SK-N-SH treated with all-trans-retinoic acid at 6 μM for 48 hours (cell line): ENCODE measurements at places on chromosomes 12 and 14.
A peak's percentile ranks its signal among the peaks of the same experiment; 100 is the strongest.

- ATAC-seq: peak; percentile 96
These were observed 20.5 kb upstream of the ITPR2 start for GRCh38 chr12:26853303-26854030.

DNA sequence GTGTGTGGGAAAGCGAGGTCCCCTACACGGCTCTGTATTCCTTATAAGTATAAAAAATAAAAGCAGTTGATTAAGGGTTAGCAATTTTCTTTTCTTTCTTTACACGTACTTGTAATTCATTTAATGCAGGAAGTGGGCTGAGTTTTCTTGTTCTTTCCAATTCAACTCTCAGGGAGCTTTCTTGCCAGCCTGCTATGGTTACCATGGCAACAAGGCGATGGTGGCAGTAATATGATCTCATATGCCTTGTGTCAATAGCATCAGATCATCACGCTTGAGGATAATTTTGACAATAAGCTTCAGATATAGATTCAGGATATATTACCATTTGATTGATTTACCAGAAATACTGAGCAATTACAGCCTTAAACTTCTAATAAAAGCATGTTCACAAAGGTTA lies 466.5 kb downstream of the APAF1 start:
- ATAC-seq: no peak

DNA sequence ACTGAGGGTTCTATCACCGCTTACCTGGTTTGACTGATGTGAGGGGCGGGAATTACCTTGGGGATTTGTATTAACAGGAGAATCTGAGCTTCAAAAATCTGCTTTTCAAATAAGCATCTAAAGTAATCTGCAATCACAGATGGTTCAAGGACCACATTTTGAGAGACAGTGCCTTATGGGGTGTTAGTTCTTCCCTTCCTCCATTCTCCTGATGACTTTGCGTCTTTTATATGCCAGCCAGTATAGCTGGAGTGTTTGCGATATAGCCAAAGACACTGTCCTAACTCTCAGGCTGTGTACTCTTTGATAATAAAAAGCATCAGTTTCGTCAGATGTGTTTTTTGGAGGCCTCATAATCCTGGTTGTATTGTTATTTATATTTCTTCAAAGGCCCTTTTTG lies 39.5 kb downstream of the PPHLN1 start:
- ATAC-seq: no peak

DNA sequence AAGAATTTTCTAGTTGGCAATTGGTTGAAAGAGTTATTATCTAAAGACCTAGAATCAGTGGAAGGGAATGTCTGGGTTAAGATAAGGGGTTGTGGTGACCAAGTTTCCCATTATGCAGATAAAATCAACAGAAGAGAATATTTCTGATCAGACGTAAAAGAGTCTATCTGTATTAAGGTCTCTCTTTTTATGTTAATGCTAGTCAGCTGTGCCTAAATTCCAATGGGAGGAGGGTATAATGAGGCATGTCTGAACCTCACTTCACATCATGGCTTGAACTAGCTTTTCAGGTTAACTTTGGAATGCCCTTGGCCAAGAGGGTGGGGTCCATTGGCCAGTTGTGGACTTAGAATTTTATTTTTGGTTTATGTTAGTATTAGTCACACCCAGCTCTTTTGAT lies 34.3 kb upstream of the CHST11 start:
- no peak for ATAC-seq

- no peak for ATAC-seq
These were observed 41.1 kb downstream of the PTHLH start for GRCh38 chr12:27931390-27931789.

DNA sequence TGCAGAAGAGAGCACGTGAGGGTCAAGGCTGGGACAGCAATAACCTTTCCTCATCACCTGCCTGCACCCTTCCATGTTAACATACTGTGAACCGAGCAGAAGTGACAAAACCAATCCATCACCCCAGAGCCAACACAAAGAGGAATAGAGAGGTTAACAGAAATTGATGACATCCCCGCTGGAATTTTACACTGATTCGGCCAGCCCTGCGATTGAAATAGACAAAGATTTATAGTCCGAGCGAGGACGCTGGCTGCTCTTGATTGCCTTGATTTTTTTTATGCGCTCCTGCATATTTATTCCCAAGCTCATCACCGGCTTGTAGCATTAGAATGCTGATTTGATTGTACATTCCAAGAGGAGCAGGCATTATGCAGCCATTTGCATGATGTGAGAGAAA lies 729.7 kb downstream of the BCL11B start:
- no peak for ATAC-seq

GRCh38 chr12:39905152-39905551 lies 200.7 kb downstream of the SLC2A13 start:
- peak; percentile 48; the same call in 1 of the 3 replicates for ATAC-seq

GRCh38 chr14:58666737-58667136 lies 29.0 kb downstream of the DACT1 start:
- no peak for ATAC-seq

GRCh38 chr12:4118601-4119156 lies 154.9 kb upstream of the CCND2 start:
- no peak for ATAC-seq

DNA sequence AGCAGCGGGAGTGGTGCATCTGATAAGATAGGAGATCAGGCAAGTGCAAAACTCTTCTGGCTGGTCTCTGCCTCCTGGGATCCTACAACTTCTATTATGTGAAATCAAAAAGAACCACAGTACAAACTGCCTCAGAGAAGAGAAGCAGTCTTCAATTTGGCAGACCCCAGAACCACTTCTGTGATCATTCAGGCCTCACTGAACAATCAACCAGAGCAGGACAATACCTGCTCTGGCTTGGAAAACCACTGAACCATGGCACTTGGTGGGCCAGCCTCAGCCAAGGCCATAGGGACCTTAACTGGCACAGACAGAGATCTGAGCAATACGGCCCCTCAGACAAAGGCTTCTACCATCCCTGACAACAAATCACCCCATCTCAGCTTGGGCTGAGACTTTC lies 103.0 kb downstream of the NDUFA12 start:
- no peak for ATAC-seq

DNA sequence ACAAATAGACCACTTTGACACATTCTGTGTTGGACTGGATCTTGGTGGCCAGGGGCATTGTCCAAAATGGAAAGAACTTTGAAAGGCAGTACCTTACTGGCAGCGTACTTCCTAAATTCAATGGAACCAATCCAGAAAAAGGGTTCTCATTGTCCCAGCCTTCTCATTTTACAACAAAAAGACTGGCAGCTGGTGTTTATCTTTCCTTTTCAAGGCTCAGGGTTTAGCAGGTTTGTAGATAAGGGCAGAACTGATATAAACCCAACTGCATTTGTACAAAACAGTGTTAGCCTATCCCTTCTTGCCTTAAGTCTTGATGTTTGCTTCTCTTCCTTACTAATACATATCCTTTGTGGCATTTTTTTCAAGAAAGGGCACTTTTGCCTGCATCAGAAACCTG lies 7.7 kb downstream of the THAP2 start:
- no peak for ATAC-seq

- ATAC-seq: peak; percentile 63
These were observed 82.1 kb downstream of the AVPR1A start for GRCh38 chr12:63068857-63069442.

GRCh38 chr12:125099409-125099782 lies 34.2 kb downstream of the AACS start:
- ATAC-seq: no peak

GRCh38 chr12:12693111-12693671 lies 2.8 kb downstream of the GPR19 start:
- ATAC-seq: no peak

- ATAC-seq: peak; percentile 67
These were observed 21.7 kb upstream of the GARIN2 start for GRCh38 chr14:67167420-67168109.

DNA sequence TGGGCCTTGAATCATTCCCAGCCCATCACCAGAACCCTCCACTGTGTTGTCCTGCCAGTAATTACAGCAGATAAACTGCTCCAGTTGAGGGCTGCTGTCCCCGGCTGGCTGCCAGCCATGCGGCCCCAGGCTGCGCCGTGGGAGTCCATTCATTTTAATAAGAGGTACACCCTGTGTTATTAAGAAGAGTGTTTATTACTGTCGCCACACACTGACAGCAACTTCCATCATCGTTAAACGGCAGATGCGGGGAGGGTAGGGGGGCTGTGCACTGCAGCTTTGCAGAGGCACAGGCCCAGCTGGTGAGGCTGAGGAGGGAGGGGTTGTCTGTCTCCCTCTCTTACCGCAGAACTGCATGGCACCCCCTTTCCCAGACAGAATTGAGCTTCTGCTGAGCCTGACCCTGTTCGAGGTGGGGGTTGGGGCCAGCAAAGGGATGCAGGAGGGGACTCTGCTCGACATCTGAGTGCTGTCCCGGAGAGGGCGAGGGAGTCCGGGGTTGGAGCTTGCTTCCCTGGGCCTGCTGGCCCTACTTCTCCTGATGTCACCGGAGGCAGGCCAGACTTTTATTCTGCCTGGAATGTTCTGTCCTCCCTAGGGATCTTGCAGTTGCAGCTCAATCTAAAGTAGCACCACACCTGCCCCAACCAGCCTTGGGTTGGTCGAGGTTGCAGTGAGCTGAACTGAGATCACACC lies 33.8 kb upstream of the GPATCH2L start:
- peak; percentile 20; the same call in 1 of the 3 replicates for ATAC-seq

DNA sequence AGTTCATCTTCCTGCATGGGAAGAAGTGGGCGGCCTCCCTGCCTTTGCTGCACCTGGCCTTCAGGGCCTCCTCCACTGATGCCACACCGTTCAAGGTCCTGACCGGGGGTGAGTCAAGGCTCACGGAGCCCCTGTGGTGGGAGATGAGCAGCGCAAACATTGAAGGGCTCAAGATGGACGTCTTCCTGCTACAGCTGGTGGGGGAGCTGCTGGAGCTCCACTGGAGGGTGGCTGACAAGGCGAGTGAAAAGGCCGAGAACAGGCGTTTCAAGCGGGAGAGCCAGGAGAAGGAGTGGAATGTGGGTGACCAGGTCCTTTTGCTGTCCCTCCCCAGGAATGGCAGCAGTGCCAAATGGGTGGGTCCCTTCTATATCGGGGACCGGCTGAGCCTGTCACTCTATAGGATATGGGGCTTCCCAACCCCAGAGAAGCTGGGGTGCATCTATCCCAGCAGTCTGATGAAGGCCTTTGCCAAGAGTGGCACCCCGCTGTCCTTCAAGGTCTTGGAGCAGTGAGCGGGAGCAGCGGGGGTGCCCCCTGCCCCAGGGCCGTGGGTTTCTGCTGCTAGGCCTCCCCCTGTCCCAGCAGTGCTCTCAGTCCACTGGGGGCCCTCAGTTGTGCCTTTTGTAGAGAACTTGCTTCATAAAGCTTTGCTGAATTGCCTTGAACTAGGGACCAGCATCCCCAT lies 12.4 kb downstream of the CBLN3 start:
- ATAC-seq: no peak

DNA sequence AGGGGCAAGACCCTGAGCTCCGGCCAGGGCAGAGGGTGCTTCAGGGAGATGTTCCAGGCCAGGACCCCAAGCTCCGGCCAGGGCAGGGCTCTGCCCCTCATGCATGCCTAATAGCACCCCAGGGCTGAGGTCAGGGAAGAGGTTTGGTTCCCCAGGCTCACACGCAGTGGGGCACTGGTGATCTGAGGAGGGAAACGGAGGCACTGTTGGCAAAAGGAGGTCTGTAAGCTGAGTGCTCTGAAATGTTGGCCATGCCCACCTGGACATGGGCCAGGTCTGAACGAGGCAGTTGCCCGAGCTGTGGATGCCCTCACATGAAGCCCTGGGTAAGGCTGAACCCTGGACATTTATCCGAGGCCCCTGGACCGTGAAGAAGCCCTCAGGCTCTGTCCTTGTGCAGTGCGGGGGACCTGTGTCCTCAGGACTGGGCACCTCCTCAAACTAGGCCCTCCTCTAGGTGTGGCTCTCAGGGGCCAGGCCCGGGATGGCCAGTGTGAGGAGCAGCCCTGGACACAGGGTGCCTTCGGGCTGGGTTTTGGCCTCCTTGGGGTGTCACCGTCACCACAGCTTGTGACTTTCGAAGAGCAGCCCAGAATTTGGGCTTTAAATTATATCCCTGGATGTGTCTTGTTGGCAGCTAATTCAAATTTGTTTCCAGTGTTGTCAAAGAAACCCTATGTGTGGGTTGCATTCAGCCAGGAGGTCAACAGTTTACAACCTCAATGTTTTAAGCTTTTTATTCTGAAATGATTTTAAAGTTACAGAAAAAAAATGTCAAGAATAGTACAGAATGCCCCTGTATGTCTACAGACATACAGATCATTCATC lies 66.8 kb downstream of the ADGRD1 start:
- ATAC-seq: no peak

DNA sequence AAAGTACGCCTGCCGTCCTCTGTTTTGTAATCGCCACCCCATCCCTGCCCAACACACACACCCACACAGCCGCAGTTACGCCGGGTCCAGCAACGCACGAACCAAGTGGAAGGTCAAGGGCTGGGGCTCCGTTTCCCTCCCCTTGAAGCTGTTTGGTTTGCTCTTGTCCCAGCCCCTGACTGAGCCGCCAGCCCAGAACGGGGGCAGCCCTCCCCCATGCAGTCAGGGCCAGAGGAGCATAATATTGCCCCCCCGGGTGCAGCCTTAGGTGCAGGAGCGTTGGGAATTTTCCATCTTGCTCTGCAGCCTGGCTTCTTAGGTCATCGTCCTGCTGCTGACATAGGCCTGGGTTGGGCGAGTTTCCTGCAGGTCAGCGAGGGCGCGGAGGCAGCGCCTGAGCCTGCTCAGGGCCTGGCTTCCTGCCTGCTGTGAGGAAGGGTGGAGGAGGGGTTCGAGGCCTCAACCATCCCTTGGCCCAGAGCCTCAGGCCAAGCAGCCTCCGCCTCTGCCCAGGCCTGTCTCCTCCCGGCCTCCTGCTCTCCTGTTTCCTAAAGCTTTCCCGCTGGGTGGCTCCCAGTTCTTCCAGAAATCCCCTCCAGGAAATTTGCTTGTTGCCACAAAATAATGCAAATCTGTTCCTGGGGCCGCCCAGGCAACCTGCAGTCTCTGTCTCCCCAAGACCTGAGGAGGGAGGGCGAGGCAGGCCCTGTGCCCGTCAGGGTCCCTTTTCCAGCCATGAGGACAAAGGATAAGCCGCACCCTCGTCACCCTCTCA lies 44.5 kb downstream of the PSMA6 start:
- no peak for ATAC-seq

- peak; percentile 73 for ATAC-seq
These were observed 79.7 kb downstream of the SPTB start for GRCh38 chr14:64800000-64800399.

DNA sequence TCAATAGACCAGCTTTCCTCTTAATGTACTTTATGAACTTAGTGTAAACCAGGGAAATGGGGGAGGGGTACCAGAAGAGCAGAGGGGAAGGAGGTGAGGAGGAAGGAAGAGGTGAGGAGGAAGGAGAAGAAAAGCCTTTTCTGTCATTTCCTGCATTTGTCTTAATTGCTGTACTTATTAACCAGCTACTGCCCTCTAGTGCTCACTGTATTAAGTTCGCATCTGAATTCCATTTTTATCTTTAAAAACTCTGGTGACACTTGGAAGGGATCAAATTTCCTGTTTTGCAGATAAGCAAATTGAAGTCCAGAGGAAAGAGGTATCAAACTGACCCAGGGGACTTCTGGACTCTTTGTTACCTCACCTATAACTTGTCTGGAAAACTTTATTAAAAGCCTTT lies 22.2 kb downstream of the MANSC1 start:
- ATAC-seq: peak; percentile 54; the same call in 2 of the 3 replicates

DNA sequence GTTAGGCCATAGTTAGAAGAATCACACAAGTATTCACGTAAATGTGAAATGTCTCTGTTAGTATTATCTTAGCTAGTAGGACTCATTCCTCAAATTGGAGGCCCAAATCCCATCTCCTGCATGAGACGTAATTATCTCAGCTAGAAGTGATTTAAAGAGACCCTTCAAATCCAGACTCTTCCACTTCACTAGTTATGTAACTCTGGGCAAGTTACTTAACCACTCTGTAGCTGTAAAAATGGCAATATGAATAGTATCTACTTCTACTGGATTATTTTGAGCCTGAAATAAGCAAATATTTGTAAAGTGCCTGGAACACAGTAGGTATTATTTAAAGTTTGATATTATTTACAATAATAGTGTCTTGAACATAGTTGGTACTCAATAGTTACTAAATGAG lies 28.4 kb upstream of the CDKL1 start:
- ATAC-seq: no peak
